Cardiac muscle cell (in vitro differentiated cells and primary cell): ENCODE measurements at places on chromosomes 11 and 22.

GRCh38 chr22:23570681-23571080 is 9.4 kb downstream of the IGLL1 start:
- H3K27ac ChIP-seq: no peak overlapping the region
- no peak for DNase-seq
- H3K4me3 ChIP-seq: no peak overlapping the region
- H3K27me3 ChIP-seq: no peaks in the 10 kb centered on the region

DNA sequence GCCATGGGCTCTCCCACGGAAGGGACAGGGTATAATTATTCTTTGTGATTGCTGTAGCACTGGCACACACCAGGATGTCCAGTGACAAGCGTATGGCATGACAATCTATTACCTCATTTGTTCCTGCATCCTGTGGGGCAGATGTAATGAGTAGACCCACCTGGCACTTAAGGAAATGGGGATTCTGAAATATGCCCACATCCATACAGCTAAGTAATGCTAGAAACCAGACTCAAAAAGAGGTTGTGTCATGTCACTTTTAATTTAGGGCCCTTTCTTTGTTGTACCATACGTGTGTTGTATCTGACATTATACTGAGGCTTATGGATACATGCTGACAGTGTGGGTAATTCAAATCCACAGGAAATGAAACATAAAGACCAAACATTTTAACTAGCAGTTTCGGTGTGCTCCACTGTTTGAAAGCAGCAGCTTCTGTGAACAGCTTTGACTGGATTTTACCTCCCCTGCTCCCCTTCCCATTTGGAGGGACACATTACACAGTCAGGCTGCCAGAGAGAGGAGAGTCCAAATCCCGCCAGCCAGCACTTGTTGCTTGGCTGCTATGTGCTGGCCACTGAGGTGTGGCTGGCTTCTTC is 21.2 kb downstream of the GRAMD1B start:
- H3K36me3 ChIP-seq: no peaks in the 10 kb centered on the region
- H3K27ac ChIP-seq: no peak overlapping the region
- no peaks in the 10 kb centered on the region for H3K4me1 ChIP-seq
- H3K27me3 ChIP-seq: no peaks in the 10 kb centered on the region
- DNase-seq: no peak

DNA sequence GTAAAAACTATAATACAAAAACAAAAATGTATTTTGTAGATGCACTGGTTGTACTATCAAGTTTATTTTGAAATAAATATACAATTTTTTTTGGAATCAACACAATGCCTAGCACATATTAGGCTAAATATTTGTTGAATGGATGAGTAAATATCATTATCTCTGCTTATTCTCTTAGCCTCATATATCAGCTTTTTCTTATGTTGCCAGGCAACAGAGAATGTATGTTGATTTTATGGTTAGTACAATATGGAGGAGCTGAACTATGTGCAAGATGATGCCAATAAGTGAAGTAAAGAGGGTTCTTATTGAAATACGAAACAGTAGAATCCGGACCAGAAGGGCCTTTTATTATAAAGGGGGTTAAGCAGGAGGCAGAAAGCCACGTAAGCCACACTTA is 94.9 kb downstream of the FAR1 start:
- H3K36me3 ChIP-seq: no peaks in the 10 kb centered on the region
- no peak overlapping the region for H3K27ac ChIP-seq
- H3K4me3 ChIP-seq: no peak overlapping the region
- DNase-seq: no peak
- no peaks in the 10 kb centered on the region for H3K4me1 ChIP-seq

GRCh38 chr11:13487661-13488030 is 8.2 kb downstream of the PTH start:
- no peaks in the 10 kb centered on the region for H3K4me1 ChIP-seq
- no peaks in the 10 kb centered on the region for H3K36me3 ChIP-seq
- DNase-seq: peak; percentile 27
- no peak overlapping the region for H3K4me3 ChIP-seq

GRCh38 chr11:17434108-17434507 is 42.5 kb downstream of the ABCC8 start:
- H3K4me1 ChIP-seq: peaks cover 4% of the 10 kb centered on the region
- H3K27ac ChIP-seq: no peak overlapping the region

- no peak overlapping the region for H3K4me3 ChIP-seq
- no peaks in the 10 kb centered on the region for H3K36me3 ChIP-seq
- H3K4me1 ChIP-seq: peaks cover 11% of the 10 kb centered on the region
- no peaks in the 10 kb centered on the region for H3K27me3 ChIP-seq
- H3K27ac ChIP-seq: peak overlapping the region; percentile 77
- peak; percentile 64 for DNase-seq
Observed at GRCh38 chr22:41288245-41288946, 2.4 kb upstream of the RANGAP1 start.

GRCh38 chr11:8354622-8355415 is 91.1 kb upstream of the LMO1 start:
- no peaks in the 10 kb centered on the region for H3K27me3 ChIP-seq
- no peak overlapping the region for H3K27ac ChIP-seq
- peak; percentile 16 for DNase-seq
- H3K4me3 ChIP-seq: no peak overlapping the region
- H3K4me1 ChIP-seq: no peaks in the 10 kb centered on the region

DNA sequence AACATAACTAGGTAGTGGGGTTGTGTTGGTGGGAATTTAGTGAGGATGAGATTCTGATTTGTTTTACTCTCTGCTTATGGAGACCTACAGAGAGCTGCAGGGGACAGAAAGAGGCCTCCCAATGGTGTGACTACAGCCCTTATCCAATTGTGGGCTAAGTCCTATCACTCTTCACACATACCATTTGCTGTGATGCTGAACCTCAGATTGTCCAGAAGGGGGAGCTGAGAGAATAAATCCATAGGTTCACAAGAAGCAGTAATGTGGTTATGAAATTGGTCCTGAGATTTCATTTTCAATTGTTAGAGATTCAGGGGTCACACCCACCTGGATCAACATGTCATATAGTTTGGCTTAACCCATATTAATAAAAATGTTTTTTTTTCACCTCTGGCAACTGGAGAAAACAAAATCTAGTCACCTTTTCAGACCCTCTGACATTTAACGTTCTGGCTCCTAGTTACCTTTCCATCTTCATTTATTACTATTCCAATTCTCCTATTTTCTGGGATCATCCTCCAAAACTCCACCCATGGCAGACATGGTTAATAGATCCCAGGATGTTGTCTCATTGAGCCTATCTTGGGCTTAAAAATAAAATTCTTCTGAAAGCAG is 53.3 kb upstream of the PTPN5 start:
- no peak overlapping the region for H3K27ac ChIP-seq
- no peaks in the 10 kb centered on the region for H3K4me1 ChIP-seq
- DNase-seq: peak; percentile 54
- no peak overlapping the region for H3K4me3 ChIP-seq
- peaks cover 31% of the 10 kb centered on the region for H3K27me3 ChIP-seq

DNA sequence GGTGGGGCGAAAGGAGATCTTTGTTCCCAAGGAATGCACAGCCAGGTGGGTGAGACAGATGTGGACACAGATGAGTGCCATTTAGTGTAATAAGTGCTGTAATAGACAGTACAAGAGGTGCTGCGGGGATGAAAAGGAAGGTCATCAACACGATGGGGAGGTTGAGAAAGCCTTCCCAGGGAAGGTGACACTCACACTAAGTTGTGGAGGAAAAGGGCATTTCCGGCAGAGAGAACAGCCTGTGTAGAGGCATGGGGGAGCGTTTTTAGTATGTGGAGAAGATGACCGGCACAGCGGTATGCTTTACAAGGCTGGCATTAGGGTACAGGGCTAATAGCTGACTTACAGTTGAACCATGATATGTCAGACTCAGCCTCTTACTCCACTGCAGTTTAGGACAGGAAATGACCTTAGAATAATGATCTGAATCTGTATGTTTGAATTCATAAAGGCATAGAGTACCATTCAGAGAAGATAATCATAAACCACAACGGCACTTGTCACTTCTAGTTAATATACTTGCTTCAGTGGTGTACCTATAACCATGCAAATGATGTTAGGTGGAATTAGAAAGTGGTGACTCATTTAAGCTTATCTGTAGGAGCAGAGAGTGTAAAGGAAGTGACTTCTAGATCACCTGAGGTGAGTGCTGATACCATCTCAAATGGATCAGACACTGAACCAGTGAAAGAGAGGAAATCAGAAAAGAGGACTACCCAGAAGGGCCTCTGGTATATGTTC is 60.6 kb downstream of the FAM83F start:
- no peak overlapping the region for H3K27ac ChIP-seq
- no peak overlapping the region for H3K4me3 ChIP-seq
- H3K27me3 ChIP-seq: no peaks in the 10 kb centered on the region
- no peak for DNase-seq
- H3K36me3 ChIP-seq: no peaks in the 10 kb centered on the region

- H3K36me3 ChIP-seq: no peaks in the 10 kb centered on the region
- H3K4me3 ChIP-seq: no peak overlapping the region
- no peak for DNase-seq
Observed at GRCh38 chr11:5225480-5225871, 1.4 kb downstream of the HBB start.

DNA sequence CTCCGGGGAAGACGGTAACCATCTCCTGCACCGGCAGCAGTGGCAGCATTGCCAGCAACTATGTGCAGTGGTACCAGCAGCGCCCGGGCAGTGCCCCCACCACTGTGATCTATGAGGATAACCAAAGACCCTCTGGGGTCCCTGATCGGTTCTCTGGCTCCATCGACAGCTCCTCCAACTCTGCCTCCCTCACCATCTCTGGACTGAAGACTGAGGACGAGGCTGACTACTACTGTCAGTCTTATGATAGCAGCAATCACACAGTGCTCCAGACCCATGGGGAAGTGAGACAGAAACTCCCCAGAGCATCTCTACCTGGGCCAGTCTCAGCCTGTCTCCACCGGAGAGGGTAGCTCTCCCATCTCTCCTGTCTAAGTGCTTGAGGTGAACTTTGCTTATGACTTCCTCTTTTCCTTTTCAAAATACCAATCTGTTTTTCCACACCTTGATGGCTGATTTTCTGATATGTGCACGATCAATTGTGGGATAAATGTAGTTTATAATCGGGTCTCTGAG is 48.5 kb upstream of the VPREB1 start:
- no peaks in the 10 kb centered on the region for H3K36me3 ChIP-seq
- no peaks in the 10 kb centered on the region for H3K4me1 ChIP-seq
- no peak overlapping the region for H3K27ac ChIP-seq
- DNase-seq: no peak
